ENCODE measurements at places on chromosomes 16 and 17. TPM values are rescaled to one million over a fixed set of nuclear protein-coding genes. Genes with fewer than 3 reads are reported as not detected.
A peak's percentile ranks its signal among the peaks of the same experiment; 100 is the strongest.

DNA sequence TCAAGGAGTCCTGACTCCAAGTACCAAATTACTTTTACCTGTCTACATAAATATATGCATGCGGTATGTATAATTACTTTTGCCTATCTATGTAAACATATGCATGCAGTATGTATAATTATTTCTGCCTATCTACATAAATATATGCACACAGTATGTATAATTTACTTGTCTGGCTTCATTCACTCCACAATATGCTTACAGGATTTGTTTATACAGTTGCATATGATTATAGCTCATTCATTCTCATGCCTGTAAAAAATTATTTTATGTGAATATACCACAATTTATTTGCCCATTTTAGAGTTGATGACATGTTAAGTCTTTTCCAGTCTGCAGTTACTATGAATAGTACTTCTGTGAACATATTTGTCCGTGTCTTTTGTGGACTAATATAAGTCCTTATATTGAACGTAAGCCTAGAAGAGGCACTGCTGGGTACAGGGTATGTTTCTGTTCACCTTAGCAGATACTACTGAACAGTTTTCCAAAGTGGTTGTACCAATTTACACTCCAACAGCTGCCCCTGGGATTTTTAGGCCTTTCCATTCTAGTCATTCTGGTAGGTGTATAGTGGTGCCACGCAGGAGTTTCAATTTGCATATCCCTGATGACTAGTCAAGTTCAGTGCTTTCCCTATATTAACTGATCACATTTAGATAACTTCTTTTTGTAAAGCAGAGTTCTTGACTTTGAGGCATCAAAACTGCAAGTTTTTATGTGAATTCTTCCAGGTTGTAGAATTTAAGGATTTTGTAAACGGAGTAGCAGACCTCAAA, 47.0 kb downstream of the MARVELD3 start:
- no peak for DNase-seq

DNA sequence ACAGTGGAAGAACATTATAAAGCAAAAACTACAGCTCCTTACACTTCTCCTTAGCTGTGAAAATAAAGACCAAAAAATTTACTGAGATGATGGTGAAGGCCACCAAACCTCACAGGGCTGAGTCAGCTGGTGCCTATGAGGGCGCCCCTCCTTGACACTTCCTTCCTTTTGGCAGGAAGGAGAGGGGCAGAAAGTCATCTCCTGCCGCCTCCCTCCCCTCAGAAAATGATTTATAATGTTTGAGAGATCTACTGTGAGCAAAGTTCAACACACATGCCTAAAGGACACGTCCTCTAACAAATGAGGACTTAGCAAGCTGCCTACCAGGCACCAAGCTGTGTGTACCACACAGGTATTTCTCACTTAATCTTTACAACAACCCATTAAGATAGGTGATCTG, 245.7 kb downstream of the PRKCA start:
- DNase-seq: no peak

GRCh38 chr17:43024407-43025289, at the start of gene RND2:
RND2 (plus strand) TSS chr17:43025231; CDS start chr17:43025348, 117 bp downstream.
- DNase-seq: peak; percentile 63

- DNase-seq: no peak
These were observed 32.8 kb upstream of the ABCC3 start for GRCh38 chr17:50601823-50602375.

ALOX15B gene
- total RNA-seq: not detected

LRRC46 gene
- 0.90 TPM for total RNA-seq
